Dorsolateral prefrontal cortex (tissue), 122 donors: ENCODE measurements at places on chromosomes 6 and 20.

- DNase-seq, result no peak
These were observed 77.6 kb downstream of the POPDC3 start for GRCh38 chr6:105102186-105102585.

DNA sequence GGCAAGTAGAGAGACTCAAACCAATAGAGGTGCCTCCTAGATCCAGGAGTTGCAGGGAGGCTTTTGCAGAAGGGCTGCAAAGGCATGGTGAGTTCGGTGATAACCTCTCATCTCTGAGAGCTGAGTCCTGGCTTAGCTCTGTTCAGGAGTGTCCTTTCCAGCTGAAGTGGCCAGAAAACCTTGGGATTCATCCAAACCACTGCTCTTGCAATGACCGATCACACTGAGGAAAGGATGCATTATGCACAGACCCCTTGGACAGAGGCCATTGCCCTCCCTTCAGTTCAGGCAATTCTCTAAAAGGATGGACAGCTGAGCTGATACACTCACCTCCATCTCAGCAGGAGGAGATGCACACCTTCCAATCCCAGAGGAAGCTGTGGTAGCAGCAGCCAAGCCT, 158.8 kb upstream of the ENPP5 start:
- DNase-seq, result no peak

DNA sequence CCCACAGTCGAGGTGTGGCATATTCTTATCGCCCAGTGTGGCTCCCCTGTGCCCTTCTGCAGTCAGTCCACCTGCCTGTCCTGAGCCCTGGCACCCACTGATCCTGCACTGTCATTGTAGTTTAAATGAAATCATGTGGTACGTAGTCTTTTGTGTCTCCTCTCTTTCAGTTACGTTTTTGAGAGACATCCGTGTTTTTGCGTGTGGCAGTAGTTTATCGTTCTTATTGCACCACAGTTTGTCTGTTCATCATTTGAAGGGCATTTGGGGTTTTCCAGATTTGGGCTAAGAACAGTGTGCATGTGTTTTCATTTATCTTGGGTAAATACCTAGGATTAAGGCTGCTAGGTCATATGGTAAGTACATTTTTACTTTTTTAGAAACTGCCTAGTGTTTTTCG, 49.3 kb downstream of the SPATA2 start:
- DNase-seq, result no peak

DNA sequence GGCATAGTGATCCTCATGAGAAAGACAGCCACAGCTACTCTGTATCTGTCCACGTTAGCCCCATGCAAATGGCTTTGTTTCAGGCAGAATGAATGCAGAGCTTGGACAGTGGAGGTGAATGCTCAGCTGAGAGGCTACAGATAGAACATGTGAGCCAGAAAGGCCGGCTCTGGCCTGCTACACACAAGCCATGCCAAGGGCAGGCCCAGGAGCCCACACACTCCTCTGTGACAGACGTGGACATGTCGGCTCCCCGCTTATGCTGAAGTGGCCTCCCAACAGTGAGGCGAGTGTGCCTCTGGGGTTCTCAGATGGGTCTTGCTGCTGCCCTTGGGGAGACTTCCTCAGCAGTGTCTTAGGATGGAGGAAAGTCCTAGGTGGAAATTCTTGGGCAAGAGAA, 159.6 kb downstream of the SYNDIG1 start:
- DNase-seq, result no peak
